Activated CD4-positive, alpha-beta T cell treated with anti-CD3 and anti-CD28 coated beads, Interleukin-2, amount 50 U/mL, for 4 hours (primary cell): ENCODE measurements at places on chromosomes 5 and 9.

GRCh38 chr5:147643142-147643541 lies 133.3 kb upstream of the DPYSL3 start:
- DNase-seq = no peak

- no peak for DNase-seq
Observed at GRCh38 chr9:16964228-16964627, 93.8 kb upstream of the BNC2 start.

DNA sequence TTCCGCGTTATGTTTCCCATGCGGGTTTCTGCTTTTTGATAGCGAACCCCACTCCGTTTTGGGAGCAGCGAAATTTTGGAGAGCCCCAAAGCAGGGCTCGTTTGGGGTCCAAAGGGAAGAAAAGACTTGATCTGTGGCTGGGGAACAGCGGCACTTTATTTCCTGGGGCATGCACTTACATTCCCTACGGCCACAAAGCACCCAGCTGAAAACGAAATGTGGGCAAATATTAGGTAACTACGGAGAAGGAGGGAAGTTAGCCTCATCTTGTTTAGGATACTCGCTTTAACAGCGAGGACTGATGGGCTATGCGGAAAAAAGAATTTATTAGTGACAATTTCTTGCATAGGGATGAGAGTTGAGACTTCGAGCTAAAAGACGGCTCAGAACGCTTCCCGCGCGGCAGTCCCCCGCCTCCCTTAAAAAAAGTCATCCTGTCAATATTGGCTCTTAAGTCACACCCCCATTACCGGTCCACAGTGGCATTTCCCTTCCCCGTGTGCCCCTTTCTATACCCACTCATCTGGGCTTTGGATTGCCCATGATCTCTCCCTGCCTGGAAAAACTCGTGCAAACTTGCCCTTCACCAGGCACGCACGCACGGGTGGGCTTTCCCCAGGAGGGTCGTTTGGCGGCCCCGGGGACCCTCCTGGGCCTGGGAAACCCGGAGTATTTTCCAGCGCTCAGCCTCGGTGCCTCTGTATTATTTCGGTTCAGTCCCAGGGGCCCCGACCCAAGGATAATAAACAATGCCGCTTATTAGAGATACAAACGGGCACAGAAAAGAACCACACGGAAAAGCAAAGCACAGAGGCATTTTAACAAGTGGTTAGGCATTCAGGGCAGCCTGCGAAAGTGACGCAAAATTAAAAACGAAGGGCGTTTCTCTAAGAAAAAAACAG lies 35.8 kb upstream of the NFIB start:
- no peak for DNase-seq

- no peak for DNase-seq
Observed at GRCh38 chr9:24590432-24590831, 44.7 kb upstream of the IZUMO3 start.

DNA sequence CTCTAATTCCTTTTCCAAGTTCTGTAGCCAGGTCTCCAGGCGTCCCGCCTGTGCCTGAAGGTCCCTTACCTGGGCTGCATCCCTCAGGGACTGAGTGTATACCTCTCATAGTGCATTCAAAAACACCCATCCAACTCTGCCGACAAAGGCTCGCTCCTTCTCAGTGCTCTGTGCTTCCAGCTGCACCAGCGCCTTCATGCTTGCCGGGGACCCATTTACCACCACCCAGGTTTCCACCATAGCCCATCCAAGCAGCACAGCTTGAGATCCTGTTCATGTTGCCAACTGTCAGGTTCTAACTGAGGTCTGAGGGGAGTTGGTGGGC lies 794.5 kb downstream of the EFNA5 start:
- DNase-seq = no peak

- DNase-seq = no peak
Observed at GRCh38 chr9:84330246-84330645, 10.3 kb downstream of the SLC28A3 start.

GRCh38 chr9:98491828-98492227 lies 216.9 kb downstream of the GABBR2 start:
- no peak for DNase-seq

GRCh38 chr5:142474431-142475094 lies 149.7 kb upstream of the SPRY4 start:
- DNase-seq = no peak

DNA sequence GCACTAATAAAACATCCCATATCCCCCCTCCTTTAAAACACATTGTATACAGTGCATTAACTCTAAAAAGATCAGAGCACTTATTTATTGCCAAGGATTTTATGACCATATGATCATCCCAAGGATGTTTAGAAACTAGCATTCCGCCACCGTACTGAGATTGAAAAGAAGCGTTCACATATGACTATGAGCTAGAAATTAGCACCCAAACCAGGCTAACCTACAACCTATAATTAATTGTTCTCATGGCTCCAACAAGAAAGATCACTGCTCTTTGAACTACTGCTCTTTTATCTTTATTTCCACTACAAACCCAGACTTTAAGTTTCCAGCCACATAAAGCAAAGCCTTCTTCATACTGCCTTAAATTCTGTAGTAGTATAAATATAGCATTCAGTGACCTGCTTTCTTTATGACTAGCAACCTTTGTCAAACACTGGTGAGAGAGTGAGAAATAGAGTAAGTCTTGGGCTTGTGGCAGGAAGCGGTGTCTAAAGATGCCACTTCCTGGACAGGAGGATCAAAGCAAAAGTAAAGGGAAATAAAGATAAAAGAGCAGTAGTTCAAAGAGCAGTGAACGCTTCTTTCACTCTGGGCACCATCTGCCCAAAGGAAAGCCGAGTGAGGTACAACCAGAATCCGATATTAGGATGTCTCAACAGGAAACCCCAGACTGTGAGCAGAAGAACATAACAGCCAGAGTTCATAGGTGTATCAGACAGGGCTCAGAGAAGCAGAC lies 151.1 kb upstream of the ERCC6L2 start:
- peak; percentile 33 for DNase-seq

GRCh38 chr5:16520841-16521240 lies 55.2 kb upstream of the ZNF622 start:
- DNase-seq = no peak
